ENCODE measurements at places on chromosomes 1 and 21.

GRCh38 chr1:116318897-116319296 is 54.1 kb upstream of the ATP1A1 start:
- no peak for DNase-seq

DNA sequence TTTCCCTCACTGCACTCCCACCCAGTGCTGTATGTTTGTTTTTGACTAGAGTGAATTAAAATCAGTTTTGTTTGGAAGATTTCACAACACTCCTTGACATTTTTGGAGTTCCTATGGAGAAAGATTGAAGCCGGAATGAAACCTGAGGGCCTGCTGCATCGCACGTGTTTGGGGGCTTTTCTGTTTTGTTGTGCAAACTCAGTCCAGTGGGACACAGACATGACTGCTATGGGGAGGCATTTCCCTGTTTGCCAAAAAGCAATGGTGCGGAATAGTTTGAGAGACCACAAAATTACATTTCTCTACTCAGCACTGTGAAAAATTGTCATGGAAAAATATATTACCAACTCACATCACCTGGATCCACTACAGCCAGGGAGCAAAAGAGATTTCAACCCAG is 43.8 kb upstream of the KCNE2 start:
- no peak for DNase-seq

GRCh38 chr1:242524571-242525359 is at the start of gene PLD5:
Gene PLD5 (minus strand): TSS chr1:242524697.
- DNase-seq = no peak

DNA sequence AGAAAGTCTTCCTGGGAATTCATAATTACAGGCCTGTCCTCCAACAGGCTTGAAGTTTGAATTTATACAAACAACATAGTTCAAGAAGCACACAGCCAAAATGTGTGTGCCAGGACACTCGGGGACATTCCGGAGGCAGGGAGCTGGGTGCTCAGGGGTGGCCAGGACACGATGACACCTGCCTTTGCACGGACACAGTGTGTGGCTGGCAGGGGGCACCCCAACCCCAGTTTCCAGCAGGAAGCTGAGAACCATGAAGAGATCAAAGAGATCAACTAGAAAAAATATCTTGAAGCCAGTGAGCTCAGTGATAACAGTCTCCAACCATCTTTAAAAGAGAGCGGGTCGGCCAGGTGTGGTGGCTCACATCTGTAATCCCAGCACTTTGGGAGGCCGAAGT is 32.5 kb upstream of the TRAPPC10 start:
- DNase-seq = no peak

- DNase-seq = no peak
Observed at GRCh38 chr1:8712413-8713231, 104.8 kb downstream of the RERE start.

DNA sequence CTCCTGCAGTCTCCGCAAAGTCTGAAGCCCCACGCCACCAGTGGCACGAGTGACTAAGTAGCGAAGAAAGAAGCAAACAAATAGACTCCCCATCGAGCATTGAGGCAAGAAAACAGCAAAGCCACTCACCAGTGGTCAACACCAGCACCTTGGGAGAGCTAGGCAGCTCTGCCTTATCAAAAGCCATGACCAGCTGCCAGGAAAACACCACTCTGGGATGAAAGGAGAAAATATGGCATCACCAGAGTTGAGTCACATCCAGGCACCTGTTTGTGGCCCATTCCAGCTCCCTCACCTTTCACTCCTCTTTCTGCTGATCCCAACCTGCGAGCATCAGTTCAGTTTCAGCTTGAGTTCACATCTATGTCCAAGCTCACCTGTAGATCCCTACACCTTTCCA is 17.2 kb downstream of the PDZK1 start:
- DNase-seq = no peak

GRCh38 chr1:22751124-22751531 is 40.5 kb downstream of the EPHB2 start:
- DNase-seq = no peak

DNA sequence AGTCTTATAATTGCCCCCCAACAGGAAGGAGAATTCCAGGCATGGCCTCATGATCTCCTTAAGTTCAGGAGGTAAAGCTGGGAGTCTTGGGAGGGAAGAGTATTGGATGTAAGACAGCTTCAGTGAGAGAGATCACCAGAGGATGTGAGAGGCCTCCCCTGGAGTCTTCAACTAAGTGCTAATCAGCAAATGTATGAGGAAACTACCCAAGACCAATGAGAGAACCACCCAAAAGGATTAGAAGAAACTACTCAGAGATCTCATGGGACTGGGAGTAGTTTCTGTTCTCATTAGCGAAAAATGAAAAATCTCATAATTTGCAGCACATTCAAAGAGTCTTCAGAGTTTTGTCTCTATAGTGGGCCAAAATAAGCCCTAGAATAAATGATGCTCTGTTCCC is 36.6 kb upstream of the WNT2B start:
- DNase-seq = no peak

- DNase-seq = no peak
Observed at GRCh38 chr21:38388203-38388602, 110.1 kb downstream of the ERG start.

- no peak for DNase-seq
Observed at GRCh38 chr1:180920702-180921101, 8.0 kb downstream of the KIAA1614 start.

GRCh38 chr1:185926588-185926987 is 192.4 kb downstream of the HMCN1 start:
- no peak for DNase-seq

- DNase-seq = no peak
Observed at GRCh38 chr1:179591592-179592580, at the start of gene TDRD5. Gene TDRD5 (plus strand): TSS chr1:179591832. CDS start chr1:179592616, 784 bp downstream.

DNA sequence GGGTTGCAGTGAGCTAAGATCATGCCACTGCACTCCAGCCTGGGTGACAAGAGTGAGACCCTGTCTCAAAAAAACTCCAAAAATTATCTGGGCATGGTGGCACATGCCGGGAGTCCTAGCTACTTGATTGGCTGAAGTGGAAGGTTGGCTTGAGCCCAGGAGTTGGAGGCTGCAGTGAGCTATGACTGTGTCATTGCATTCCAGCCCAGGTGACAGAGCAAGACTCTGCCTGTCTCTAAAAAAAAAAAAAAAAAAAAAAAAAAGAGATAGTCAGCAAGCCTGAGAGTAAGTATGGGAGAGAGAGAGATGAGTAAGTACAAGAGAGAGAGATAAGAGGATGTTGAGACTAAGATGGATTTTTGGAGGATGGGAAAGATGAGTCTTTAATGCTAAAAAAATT is 180.8 kb upstream of the CACYBP start:
- no peak for DNase-seq

DNA sequence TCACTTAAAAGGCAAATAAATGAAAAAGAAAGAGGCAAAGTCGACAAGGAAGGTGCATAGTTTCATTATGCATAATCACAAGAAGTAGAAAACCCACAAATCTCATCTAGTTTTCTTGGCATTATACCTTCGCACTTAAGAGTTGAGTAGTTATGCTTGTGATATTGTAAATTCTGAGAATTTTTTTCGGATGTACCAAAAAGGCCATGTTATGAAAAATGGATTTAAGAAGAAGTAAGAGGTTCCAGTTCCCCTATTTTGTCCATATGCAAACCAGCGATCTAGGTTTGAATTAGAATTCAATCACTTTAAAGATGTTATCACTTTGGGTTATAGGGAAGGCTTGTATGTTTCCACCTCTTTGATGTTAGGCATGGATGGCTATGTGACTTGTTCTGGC is 7.9 kb upstream of the ERICH3 start:
- no peak for DNase-seq

- no peak for DNase-seq
Observed at GRCh38 chr1:219666242-219666641, 53.3 kb upstream of the ZC3H11B start.

- no peak for DNase-seq
Observed at GRCh38 chr1:198598796-198599321, 40.0 kb upstream of the PTPRC start.

DNA sequence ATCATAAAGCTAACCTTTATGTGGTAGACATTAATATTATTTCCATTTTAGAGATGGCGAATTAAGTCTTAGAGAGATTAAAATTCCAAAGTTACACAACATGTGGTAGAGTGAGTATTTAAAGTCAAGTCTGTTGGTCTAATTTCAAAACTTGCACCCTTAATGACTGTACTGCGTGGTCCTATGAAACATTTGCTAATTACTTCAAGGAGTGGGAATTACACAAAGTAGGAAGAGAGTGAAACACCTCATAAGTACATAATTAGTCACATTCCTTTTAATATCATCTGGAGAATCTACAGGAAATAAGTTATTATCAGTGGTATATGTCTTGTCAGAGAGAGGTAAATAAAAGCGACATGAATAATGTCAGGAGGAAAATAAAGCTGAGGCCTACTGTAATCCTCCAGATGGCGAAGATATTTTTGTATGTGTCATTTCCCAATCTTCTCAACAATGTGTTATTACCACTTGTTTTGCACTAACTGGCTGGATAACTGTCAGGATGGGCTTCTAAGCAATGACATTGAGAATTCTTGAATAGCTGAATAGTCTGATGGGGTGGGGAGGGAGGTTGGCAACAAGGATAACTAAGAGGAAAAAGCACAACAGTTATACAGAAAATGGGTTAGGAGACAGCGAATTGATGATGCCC is 95.5 kb downstream of the TNFSF18 start:
- no peak for DNase-seq

GRCh38 chr1:43396059-43396458 is 6.4 kb downstream of the SZT2 start:
- DNase-seq = no peak

DNA sequence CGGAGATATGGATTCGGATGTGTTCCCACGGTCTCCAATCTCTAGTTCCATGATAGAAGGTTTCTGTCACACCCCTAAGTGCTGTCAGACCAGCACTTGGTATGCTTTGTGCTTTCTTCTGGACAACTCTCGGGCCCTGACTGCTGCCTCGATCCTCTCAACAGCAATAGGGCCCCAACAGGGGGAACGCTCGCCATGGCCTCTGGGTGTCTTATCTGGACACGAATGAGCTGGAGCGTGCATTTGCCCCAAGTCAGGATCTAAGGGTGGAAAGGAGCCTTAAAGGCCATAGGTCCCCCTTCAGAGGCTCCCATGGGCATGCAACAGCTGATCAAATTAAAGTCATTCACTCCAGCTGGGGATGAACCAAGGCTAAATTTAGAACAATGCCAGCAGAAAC is 76.8 kb downstream of the TCP10L start:
- DNase-seq = no peak

GRCh38 chr1:14332158-14332557 is 266.3 kb upstream of the KAZN start:
- no peak for DNase-seq

DNA sequence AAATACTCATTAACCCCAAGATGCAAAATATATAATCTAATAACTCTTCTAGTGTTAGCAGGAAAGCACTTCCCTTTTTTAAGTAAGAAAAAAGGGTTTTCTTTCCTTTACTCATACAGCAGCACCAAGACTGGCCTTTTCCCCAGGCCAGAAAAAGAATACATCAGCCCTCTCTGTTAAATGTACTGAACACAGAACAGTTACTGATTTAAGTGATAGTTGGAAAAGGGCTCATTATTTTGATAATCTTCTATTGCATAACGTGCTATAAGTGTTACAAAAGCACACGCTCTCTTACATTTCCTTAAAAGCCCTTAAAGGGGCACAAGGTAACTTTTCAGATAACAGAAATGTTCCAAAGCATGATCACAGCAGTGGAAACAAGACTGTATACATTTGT is 142.9 kb downstream of the TIAM1 start:
- no peak for DNase-seq

- DNase-seq = no peak
Observed at GRCh38 chr1:30255111-30255724, 468.2 kb downstream of the MATN1 start.

GRCh38 chr1:43880604-43881003 is 53.0 kb upstream of the ARTN start:
- no peak for DNase-seq

GRCh38 chr1:26545969-26546323 is 16.4 kb downstream of the RPS6KA1 start:
- DNase-seq = no peak
